ENCODE measurements at places on chromosomes 2 and 18.

- DNase-seq: no peak
Observed at GRCh38 chr2:23312996-23313606, 71.9 kb upstream of the KLHL29 start.

DNA sequence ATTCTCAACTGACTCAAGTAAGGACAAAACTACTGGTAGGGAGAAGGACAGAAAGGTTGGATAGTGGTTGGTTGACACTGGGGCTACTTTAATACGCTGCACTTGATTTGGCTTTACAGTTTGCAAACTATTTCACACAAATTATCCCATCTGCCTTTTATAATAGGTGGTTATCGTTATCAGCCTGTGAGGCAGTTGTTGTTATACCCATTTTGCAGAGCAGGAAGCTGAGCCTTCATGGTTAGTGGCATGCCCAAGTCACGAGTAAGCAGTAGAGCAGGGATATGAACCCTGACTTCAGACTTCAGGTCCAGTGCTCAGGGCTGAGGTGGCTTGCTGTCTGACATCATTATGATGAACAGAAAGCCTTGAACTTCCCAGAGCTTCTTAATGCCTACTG, 5.3 kb downstream of the CTIF start:
- no peak for DNase-seq

DNA sequence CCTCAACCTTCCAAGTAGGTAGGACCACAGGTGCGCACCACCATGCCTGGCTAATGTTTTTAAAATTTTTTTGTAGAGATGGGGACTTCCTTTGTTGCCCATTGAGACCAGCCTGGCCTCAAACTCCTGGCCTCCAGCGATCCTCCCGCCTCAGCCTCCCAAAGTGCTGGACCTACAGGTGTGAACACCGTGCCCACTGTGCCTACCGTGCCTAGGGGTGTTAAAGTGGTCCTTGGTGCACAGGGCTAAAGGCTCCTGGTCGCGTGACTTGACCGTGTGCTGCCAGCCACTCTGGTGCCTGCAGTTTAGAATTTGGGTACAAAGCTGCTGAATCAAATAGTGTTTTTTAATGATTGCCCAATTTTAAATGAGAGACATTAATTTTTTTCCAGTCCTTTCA, 51.0 kb upstream of the KCNG2 start:
- no peak for DNase-seq

- peak; percentile 36 for DNase-seq
Observed at GRCh38 chr18:9619545-9619944, 5.2 kb upstream of the PPP4R1 start.

- DNase-seq: no peak
Observed at GRCh38 chr2:13876491-13877037, 756.0 kb upstream of the LRATD1 start.

- peak; percentile 20 for DNase-seq
Observed at GRCh38 chr2:46663614-46664013, 184.2 kb downstream of the TMEM247 start.

DNA sequence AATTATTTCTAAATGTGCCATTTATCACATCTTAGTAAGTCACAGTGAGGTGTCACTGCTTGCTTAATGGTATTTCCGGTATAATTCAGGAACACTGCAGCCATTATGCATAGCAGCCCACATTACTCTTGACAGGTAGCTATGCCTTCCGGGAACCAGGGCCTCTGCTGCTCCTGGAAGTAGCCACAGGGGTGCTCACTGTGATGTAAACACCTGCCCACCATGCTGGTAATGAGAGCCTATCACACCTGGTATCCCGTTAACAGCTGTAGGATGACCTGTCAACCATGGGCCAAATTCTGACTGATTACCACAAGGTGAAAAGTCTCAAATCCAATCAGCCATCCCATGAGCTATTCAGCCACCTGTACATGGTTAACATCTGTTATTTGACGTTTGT, 647.0 kb upstream of the NXPH2 start:
- DNase-seq: no peak

GRCh38 chr2:18078216-18078615, 199.7 kb downstream of the KCNS3 start:
- no peak for DNase-seq

- DNase-seq: peak; percentile 9
Observed at GRCh38 chr18:39523281-39523680, 1957.7 kb upstream of the CELF4 start.

DNA sequence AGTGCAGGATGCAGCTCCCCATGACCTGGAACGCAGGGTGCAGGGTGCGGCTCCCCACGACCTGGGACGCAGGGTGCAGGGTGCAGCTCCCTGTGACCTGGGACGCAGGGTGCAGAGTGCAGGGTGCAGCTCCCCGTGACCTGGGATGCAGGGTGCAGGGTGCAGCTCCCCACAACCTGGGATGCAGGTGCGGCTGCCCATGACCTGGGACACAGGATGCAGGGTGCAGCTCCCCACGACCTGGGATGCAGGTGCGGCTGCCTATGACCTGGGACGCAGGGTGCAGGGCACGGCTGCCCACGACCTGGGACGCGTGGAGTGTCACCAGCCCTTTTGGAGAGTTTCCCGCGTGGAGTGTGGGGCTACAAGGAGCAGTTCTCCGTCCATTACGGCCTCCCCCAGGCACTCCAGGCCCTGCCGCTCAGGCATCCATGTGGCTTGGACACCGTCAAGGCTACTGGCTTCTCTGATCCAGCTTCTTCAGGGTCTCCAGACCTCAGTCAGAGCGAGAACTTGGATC, 38.7 kb downstream of the PXDN start:
- DNase-seq: no peak

DNA sequence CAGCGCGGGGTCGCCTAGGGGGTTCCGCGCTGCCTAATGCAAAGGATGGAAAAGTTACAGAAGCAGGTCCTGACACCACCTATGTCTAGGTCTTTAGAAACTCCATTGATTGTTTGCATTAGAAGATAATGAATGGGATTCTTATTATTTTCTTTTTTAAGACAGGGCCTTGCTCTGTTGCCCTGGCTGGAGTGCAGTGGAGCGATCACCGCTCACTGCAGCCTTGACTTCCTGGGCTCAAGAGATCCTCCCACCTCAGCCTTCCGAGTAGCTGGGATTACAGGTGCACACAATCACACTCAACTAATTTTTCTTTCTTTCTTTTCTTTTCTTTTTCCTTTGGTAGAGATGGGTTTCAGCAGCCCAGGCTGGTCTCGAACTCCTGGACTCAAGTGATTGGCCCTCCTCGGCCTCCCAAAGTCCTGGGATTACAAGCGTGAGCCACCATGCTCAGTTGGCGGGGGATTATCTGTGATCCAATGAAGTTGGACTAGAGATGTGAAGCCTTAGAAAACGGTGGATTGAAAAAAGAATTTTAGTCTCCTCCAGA, 761 bp upstream of the IDH1 start:
- DNase-seq: no peak

DNA sequence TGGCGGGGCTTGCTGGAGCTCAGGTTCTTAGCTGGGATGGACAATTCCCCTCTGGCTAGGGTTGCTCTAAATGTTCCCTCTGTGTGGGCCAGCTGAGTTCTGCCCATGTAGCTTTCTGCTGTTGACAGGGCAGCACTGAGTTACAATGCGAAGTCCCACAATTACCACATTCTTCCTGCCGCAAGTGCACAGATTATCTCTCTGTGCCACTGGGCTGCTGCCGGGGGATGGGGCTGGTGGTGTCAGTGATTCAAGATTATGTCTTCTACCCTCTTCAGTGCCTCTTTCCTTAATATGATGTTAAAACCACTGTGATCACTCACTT, 708.1 kb downstream of the SLC4A3 start:
- DNase-seq: no peak

DNA sequence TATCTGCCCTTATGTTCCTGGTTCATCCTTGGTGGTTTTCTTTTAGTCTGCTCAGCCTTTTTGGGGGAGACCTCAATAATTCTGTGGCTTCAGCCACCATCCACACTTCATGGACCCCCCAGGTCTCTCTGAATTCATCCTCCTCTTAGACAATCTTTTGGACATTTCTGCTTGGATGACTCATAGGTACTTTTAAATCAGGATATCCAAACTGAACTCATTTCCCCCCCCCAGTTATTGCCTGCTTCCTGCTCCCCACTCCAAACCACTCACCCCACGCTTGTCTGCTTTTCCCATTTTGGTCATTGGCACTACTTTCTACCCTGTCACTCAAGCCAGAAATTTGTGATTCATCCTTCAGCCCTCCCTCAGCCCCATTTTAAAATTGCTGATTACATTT, 78.5 kb downstream of the TANC1 start:
- DNase-seq: peak; percentile 48

- no peak for DNase-seq
Observed at GRCh38 chr2:12269041-12269972, 447.4 kb upstream of the TRIB2 start.

- no peak for DNase-seq
Observed at GRCh38 chr2:162919111-162919510, 80.5 kb upstream of the KCNH7 start.

DNA sequence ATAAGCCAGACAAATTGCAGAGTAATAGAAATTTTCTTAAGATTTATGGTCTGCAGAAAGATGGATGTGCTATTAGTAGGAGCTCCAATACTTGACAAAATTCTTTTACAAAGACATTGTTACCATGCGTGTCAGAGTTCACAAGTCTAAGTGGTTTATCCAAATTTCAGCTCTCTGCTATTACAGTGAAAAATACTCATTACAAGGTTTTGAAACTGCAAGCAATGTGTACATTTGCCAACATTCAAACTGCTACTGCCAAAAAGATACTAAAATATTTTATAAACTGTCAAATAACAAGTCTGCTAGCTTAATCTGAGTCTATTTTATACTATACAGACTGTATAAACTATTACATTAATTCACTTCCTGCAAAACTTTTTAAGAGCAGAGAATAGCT, 1341.5 kb upstream of the ACVR2A start:
- DNase-seq: no peak

GRCh38 chr2:100423631-100424030, 6.2 kb upstream of the CHST10 start:
- no peak for DNase-seq

DNA sequence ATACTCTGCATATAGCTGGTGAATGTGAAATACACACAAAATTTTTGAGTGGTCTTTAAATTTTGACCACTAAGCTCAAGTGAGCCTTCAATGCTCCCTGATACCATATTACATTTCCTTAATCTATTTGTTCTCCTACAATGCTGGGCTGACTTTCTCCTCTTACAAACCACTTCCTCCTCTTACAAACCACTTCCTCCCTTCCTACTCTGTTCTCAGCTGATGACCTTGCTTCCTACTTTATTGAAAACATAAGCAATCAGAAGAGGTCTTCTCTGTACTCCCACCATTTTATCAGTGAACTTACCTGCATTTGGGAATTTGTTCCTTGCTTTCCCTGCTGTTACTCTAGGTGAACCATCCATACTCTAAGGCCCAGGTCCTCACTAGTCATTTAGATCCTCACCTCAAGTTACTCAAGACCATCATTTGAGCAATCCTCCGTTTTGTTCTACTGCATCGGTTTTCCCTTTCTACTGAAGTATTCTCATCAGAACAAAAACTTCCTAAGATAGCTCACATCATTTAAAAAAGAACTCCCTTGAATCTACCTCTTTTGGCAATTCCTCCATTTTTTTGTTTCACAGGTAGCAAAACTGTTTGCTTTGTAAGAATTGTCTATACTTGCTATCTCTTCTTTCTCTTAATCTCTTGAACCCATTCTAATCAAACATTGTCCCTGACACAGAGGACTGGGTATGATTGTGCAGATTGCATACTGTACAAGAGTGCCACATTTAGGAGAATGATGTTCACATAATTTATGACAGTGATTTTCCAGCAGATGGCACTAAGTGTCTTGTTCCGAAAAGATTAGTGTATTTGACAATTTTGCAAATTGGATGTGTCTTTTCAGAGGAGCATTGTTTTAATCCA, 96.5 kb downstream of the EPB41L5 start:
- peak; percentile 29 for DNase-seq

GRCh38 chr18:58339890-58340289, 289.0 kb downstream of the ALPK2 start:
- no peak for DNase-seq

DNA sequence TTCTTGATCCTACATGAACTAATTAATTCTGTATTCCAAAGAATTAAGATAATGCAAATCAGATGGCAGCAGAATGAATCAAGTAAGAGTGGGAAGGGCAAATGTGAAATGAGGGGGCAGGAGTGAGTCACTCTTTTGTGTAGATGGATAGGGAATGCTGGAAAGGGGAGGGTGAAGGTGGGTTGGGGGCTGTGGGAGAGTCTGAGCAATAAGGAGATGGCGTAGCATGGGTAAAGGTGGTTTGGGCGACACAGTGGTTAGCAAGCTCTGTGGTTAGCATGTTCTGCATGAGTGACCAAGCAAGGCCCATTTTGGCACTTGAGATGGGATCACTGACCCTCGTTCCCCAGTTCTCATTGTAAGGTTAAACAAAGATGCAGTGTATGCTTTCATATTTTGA, 20.4 kb downstream of the GPD2 start:
- no peak for DNase-seq

- DNase-seq: peak; percentile 53
Observed at GRCh38 chr2:8794923-8795825, 42.2 kb downstream of the KIDINS220 start.

- no peak for DNase-seq
Observed at GRCh38 chr2:179141206-179141605, 91.3 kb upstream of the CCDC141 start.

DNA sequence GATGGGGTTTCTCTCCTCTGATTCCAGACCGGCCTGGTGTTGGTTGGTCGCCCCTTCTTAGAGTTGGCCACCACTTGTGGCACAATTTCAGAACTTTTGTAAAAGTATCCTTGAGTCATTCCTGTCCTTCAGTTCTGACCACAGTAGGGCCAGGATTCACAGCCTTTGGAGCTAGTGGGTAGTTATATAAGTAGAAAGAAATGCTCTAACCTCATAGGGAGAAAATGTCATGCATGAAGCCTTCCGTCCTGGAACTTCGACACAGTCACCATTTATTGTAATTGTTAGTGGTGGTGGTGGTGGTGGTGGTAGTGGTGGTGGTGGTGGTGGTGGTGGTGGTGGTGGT, 65.4 kb downstream of the EPAS1 start:
- no peak for DNase-seq

GRCh38 chr2:43905371-43905803, 66.6 kb downstream of the ABCG8 start:
- DNase-seq: no peak

GRCh38 chr2:123648016-123648415, 377.1 kb upstream of the CNTNAP5 start:
- DNase-seq: no peak

DNA sequence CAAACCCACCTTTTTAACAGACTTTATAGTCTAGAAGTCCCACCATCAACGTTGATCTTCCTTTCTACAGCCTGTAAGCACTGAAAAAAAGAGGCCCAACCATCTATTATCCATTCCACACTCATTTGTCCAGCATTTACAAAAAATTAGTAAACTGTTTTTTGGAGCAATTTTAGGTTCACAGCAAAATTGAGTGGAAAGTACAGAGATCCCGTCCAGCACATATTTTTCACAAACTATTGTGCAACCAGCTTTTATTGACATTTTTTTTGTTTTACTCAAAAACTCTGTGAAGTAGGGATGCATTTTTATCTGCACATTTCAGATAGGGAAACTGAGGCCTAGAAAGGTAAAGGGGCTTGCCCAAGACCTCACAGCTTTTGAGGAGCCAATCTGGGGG, 68.6 kb downstream of the TNP1 start:
- no peak for DNase-seq

- DNase-seq: no peak
Observed at GRCh38 chr2:133768256-133768655, 200.0 kb upstream of the NCKAP5 start.

Measured in GM03348 (cell line).